Activated naive CD4-positive, alpha-beta T cell treated with anti-CD3 and anti-CD28 coated beads, Interleukin-2, amount 10 ng/mL, durations not matched to agents 5 hours and 36 hours (primary cell): ENCODE measurements at places on chromosomes 6 and 20. TPM values are rescaled to one million over a fixed set of nuclear protein-coding genes. Genes with fewer than 3 reads are reported as not detected.

Gene LBP
- not detected for total RNA-seq

Gene HLA-DRA
- 58.1 TPM for total RNA-seq

Gene ADGRB3
- total RNA-seq, result not detected

Gene HLA-DQB1
- total RNA-seq, result 40.9 TPM

Gene AIF1
- total RNA-seq, result 46.1 TPM

Gene LY6G6D
- total RNA-seq, result not detected

Gene LGSN
- not detected for total RNA-seq

Gene ZNF334
- total RNA-seq, result 0.40 TPM

Gene TMEM74B
- total RNA-seq, result 1.7 TPM

Gene PSORS1C2
- not detected for total RNA-seq

Gene SLC26A8
- total RNA-seq, result not detected

Gene COL9A1
- total RNA-seq, result not detected

Gene KCNQ5
- total RNA-seq, result 6.2 TPM

Gene RAET1G
- total RNA-seq, result not detected

Gene PAX1
- total RNA-seq, result not detected

Gene TAP2
- 170 TPM for total RNA-seq

Gene OVOL2
- total RNA-seq, result not detected

Gene FAM209B
- 1.1 TPM for total RNA-seq

Gene COL9A3
- total RNA-seq, result not detected

Gene OPRM1
- total RNA-seq, result not detected

Gene SLC9A8
- 21.1 TPM for total RNA-seq

Gene ZBTB12
- 1.5 TPM for total RNA-seq

Gene SIRPA
- not detected for total RNA-seq

Gene ANGPT4
- not detected for total RNA-seq

Gene NRSN2
- 1.0 TPM for total RNA-seq

Gene RNF114
- total RNA-seq, result 66.3 TPM

Gene NRN1
- total RNA-seq, result 16.4 TPM

Gene CLVS2
- not detected for total RNA-seq

Gene ASXL1
- total RNA-seq, result 113 TPM

Gene PDYN
- total RNA-seq, result not detected

Gene TREM1
- total RNA-seq, result 0.26 TPM

Gene OR2B6
- not detected for total RNA-seq

Gene DNAAF9
- total RNA-seq, result 1.4 TPM

Gene VEGFA
- total RNA-seq, result 54.9 TPM

Gene GHRH
- total RNA-seq, result not detected

Gene CTCFL
- total RNA-seq, result not detected

Gene MACROD2
- total RNA-seq, result not detected
